ENCODE measurements at places on chromosomes 11 and 22.

- DNase-seq: no peak
Observed at GRCh38 chr11:40188848-40189247, 1270.6 kb downstream of the LRRC4C start.

DNA sequence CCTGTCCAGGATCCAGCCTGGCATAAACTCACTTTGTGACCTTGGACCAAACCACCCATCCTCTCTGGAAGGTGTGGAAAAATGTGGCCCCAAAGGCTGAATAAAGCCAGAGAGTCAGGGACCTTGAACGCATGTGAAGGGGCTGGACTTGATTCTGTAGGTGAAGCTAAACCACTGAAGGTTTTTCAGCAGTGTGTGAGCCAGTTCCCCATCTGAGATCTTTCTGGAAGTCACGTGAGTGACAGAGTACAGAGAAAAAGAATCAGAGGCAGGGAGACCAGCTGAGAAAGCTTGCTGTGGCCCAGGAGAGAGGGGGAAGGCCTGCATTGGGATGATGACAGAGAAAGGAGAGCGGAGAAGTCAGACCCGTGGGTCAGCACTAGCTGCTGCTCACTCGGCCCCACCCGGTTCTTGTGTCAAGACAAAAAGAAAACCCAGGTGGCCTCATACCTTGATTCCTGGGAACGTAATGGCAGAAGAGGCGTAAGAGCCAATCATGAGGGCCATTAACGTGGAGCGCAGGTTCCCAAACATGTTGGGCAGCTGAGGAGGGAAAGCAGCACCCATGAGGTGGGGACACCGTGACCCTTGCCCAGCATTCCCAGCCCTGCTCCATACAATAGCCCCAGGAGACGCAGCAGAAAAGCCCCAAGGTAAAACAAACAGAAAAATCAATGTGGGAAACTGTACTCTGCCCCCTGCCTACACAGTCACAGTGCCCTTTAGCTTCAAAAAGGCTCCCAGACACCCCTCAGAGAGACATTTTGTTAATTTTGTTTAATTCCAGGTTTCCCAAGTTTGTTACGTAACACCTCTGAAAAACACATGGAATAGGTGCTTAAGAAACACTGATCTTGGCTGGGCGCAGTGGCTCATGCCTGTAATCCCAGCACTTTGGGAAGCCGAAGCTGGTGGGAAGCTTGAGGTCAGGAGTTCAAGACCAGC is 17.9 kb downstream of the SLC43A1 start:
- DNase-seq: no peak

DNA sequence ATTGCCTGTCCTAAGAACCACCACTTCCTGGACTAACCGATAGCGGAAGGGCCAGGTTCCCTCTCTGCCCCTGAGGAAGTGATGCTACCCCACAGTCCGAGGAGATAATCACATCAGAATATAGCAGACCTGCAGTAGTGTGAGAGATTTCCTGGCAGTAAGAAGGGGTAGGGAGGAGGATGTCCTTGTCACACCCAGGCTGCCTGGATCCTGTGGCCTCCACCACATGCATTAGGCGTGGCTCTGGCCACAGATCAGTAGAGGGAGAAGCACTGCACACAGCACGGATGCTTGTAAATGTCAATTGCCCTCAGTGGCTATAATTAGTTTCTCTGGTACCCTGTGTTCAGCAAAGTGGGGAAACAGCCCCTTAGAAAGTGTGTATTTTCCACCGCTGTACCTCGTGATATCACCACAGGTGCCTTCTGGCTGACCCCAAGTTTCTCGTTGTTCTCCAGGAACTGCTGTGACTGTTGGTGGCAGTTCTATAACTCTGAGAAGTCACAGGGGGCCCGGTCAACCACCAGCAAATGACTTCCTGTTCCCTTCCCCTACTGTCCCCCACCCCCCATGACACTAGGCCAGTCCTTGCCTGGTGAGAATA is 61.8 kb downstream of the UBASH3B start:
- no peak for DNase-seq

DNA sequence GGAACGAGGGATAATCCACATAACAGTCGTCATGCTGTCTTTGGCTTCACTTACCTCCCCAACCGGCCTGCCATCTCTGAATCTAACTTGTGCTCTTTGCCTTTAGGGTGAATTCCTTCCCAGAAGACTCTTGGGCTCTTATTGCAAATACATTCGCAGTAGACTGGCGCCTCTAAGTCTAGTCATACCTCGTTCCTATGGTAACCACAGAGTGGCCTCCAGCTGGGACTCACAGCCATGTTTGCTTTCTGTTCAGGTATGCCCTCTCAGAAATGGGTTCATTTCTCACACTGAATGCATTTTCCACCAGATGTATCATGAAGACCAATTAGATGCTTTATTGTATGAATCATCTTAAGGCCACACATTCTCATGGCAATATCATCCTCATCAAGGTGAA is 112.7 kb downstream of the FAR1 start:
- no peak for DNase-seq

DNA sequence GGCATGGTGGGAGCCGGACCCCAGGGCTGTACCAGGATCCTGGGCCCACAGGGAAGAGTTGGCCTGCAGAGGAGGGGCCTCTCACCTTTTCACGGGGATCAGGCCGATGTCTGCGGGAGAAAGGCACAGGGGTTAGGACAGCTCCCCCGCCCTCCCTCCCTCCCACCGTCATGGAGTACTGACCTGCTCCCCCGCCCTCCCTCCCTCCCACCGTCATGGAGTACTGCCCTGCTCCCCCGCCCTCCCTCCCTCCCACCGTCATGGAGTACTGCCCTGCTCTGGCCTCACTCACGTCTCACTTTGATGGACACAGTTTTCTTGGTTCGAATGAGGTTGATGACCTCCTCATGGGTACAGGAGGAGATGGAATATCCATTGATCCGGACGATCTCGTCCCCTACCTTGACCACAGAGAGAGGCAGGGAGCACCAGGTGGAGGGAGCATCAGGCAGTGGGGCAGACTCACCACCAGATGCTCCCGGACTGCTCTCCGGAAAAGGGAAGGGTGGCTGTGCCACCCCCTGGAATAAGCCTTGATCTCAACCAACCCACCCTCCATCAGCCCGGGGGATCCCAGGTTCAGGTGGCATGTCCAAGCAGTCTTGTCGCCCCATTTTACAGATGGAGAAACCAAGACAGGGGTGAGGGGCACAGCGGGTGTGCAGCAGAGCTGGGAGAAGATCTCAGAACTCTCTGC is 17.1 kb downstream of the USH1C start:
- DNase-seq: no peak

GRCh38 chr22:31604746-31605705 is 57.0 kb downstream of the PISD start:
- no peak for DNase-seq

DNA sequence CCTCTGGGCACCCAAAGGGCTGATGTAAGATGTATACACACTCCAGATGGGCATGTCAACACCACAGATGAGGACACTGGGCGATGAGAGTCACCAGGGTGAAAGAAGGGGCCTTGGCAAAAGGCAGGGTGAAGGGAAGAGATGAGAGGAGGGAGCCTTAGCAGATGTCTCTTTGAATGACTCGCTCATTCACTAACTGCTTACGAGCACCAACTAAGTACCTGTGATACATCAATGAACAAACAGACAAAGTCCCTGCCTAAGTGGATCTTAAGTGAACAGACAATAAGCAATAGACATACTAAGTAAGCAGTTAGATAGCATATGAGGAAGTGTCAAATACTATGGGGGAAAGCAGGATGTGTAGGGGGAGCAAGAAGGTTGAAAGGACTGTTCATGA is 7.5 kb downstream of the ME3 start:
- no peak for DNase-seq

DNA sequence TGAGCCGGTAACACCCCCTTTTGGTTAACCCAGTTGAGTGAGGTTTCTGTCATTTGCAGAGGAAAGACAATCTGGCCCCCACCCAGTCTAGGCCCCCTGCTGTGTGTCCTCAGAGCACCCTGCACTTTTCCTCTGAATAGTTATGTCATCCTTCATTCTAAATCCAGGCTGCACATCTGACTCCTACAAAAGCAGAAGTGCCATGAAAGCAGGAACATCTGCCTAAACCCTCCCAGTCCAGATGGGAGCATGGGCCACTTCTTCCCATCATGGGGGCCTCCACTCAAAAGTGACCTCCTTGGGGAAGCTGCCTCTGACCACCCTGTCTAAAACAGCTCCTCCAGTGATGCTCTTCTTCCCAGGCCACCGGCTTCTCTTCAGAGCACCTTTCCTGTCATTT is 53.7 kb upstream of the HMGXB4 start:
- DNase-seq: no peak

- no peak for DNase-seq
Observed at GRCh38 chr22:46774253-46774979, 12.0 kb downstream of the TBC1D22A start.

DNA sequence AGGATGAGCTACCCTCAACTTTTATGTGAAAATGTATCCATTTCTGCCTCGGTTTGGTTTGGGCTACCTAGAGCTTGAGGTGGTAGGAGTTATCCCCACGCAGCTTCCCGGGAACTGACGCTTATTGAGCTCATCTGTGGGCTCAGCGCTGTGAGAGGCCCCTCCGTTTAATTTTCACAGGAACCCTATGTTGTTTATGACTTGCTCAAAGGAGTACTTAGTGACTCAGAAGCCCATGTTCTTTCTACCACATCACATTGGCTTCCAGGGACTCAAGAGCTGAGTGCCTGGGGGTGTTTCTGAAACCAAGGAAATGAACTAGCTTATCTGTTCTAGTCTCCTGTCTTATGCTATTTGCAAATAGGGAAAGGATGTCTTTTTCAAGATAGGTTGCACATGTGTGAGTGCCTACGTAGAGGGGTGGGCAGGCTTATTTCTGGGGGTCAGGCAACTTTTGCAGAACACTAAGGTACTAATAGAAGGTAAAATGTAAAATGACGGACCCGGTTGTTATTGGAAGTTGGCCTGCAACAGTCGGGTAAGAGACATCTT is 40.5 kb downstream of the MICAL2 start:
- no peak for DNase-seq

DNA sequence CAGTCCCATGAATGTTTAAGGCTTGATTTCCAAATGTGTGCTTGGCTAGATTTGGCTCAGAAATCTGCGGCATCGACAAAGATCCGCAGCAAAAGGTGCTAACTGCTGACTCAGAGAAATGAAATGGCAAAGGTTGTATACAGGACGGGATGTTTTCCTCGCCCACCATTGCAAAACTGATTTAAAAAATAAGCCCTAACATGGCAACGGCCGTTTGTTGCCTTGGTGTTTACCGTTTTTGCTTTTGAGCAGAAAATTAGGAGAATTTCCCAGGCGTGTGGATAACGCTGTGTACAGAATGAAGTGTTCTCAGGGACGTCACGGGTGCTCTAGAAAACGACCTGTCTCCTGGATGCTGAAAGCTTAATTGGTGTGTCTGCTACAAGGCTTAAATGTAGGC is 70.2 kb downstream of the ARHGAP8 start:
- DNase-seq: no peak

DNA sequence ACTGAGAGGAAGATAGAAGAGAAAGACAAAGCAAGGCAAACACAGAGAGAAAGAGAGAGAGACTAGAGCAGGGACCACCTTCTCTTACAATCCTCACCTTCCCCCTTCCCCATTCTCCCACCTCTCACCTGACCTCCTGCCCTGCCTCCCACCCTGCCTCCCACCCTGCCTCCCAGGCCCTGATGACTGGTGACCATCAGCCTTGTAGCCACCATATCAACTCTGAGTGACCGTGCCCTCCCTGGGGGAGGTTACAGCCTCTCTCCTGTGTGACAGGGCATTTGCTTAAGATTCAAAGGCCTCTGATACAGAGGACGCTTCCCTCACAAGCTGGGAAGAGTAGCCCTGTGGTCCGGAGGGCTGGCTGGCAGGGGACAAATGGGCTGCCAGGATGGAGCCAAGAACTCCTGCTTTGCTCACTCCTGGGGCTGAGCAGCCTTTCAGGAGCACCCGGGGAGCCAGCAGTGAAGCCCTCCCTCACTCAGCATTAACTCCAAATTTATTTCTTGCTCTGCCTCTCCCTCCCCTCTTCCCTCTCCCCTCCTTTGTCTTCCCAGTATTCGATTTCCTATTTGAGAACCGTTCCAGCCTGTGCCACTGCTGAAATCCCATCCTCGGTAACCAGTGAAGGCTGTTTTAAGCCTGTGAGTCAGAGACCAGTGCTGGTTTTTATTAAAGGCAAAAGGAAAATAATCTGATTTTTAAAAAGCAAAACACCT is 125.2 kb upstream of the SYT13 start:
- no peak for DNase-seq

- DNase-seq: no peak
Observed at GRCh38 chr22:38569181-38569971, 607 bp downstream of the DMC1 start.

DNA sequence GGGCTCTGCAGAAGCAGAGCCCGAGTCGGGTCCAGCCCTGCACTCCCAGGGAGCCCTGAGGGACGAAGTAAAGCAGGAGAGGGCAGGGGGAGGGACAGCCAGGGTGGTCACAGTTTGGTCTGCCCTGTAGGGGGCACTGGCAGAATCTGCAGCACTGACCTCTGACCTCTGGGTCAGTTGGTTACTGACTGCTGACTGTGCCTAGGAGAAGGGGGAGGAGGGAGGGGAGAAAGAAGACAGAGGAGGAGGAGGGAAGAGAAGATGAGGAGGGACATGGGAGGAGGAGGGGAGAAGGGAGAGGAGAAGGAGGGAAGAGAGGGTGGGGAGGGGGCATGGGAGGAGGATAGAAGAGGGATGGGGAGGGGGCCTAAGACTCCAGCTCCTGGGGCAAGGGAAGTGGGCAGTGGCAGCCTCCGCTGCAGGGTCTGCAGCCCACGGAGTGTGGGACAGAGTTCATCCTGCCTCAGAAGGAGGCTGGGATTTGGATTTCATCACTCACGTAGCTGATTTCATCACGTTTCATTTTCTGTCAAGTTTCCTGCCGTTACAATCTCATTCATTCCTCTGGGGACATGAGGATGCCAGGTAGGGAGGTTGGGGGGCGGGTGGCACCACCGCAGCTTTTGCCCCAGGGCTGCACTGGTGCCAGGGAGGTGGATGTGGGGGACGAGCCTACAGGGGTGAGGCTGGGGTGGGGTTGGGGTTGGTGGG is 55.2 kb downstream of the FLRT1 start:
- DNase-seq: no peak

GRCh38 chr22:24836282-24836681 is 30.3 kb downstream of the SGSM1 start:
- DNase-seq: no peak

- DNase-seq: no peak
Observed at GRCh38 chr11:41795004-41795403, 335.6 kb upstream of the LRRC4C start.
